ENCODE measurements at places on chromosomes 11 and 22.

DNA sequence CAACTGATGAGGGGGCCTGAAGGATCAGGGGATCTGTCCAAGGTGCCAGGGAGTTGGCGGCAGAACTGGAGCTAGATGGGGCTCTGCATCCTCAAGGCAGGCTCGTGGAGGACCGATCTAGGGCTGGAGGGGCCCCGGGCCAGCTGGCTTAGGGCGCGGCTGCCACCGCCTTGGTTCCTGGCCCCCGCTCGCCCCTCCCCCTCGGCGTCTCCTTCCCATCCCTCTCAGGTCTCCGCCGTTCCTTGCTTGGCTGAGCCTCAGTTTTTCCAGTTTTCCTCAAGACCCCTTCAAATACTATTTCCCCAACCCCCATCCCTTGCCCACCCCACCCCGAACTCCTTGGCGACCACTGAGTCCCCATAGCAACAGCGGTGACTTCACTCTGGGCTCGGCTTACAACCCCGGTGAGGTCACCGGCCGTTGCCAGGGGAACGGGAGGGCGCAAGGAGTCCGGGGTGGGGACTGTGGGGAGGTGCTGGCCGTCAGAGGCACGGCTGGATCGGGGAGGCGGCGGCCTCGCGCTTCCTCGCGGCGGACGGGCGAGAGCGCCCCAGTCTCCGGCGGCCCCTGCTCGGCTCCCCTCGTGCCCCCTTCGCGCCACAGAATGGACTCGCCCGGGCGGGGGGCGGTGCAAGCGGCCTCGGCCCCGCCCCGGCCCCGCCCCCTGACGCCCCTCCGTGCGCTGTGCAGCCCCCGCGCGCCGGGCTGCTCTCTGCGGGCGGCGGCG, 7.5 kb downstream of the FREY1 start:
- DNase-seq: peak; percentile 41

DNA sequence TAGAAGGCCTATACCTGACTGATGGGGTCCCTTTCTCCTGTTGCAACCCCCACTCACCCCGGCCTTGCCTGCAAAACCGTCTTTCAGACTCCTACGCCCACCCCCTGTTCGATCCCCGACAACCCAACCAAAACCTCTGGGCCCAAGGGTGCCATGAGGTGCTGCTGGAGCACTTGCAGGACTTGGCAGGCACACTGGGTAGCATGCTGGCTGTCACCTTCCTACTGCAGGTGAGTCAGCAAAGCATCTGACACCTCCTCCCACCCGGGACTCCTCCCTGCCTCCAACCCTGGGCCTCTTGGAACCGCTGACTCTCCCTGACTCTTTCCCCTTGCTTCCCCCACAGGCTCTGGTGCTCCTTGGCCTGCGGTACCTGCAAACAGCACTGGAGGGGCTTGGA, 1.2 kb downstream of the ROM1 start:
- DNase-seq: no peak

- DNase-seq: no peak
Measured at GRCh38 chr22:23763579-23763945, 772 bp downstream of the C22orf15 start.

DNA sequence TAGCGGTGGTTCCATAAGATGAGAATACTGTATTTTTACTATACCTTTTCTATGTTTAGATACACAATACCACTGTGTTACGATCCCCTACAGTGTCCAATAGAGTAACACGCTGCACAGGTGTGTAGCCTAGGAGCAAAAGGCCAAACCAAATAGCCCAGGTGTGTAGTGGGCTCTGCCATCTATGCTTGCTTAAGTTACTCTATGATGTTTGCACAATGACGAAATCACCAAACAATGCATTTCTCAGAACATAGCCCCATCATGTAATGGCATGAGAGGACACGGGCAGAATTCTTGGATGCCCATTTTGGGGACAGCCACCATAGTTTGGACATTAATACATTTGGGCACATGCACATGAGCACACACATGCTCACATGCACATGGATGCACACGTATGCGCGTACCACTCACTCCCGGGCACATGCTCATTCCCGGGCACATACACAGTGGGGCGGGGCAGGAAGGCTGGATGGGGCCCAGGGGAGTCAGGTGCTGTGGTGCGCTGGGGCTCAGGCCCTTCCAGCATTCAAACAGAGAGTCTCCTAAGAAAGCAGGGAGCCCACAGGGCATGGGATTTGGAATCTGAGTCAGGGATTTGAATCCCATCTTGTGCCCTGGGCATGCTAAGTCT, 51.1 kb downstream of the RTN4R start:
- no peak for DNase-seq

DNA sequence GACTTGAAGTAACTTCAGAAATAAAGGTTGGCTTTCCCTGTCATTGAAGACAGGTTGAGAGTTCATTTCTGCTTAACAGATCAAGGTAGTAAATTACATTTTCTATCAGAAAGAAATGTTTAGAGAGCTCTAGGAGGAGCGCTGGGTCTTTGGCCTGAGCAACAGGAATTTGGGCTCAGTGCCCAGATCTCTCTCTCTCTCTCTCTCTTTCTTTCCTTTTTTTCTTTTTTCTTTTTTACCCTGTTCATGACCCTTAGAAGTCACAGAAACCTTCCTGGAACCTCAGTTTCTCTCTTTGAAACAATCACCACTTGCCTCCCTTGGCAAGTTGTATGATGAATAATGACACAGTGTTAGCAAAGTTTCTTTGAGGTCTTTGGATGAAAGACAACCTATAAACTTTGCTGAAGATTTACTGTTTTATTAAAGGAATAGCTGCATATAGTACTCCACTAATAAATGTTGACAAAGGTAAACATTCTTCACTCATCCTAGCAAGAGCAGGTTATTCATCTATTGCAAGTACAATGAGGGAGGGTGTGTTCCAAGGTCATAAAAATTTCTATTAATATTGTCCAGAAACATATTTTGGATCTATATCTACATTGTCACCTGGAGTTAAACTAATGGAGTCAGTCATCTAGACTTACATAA, 35.5 kb upstream of the RASSF10 start:
- DNase-seq: no peak

GRCh38 chr11:28858076-28858475, 749.9 kb downstream of the METTL15 start:
- no peak for DNase-seq

GRCh38 chr11:90134478-90135003, at the start of gene NAALAD2:
TSS of gene NAALAD2 (plus strand) at chr11:90134663. CDS start at chr11:90134759, 96 bp downstream.
- DNase-seq: no peak
